Suppressor macrophage (primary cell): ENCODE measurements at places on chromosomes 12 and 14.

- peak; percentile 93 for DNase-seq
These were observed 194.0 kb downstream of the DPF3 start for GRCh38 chr14:72699852-72700257.

DNA sequence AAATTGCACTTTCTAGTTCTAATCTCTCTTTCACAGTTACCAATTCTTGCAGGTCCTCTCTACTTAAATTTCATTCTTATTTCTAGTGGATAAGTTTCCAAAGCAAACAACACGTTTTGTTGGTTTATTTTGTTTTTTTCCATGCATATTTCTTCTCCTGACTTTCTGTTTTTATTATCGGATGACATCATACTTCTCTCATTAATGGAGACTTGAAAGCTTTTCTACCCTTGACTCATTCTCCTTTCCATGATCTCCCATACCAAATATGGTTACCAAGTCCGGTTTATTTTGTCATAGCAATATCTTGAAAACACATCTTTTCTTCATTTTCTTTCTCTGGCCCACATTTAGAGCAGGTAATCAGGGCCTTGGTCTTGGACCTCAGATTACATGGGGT lies 796.5 kb downstream of the GALC start:
- DNase-seq = no peak

DNA sequence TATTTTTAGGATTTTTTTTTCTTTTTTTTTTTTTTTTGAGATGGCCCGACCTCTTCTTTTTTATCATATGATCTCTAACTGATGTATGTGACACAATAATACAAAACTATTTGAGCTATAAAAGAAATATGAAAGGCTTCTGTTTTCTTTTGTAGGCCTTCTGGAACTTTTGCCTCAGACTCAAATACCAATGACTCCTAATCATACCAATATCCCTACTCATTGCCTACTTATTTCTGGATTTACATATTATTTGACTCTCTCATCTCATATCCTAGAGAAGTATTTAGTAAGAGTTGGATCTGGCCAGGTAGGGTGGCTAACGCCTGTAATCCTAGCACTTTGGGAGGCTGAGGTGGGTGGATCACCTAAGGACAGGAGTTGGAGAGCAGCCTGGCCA lies 12.7 kb upstream of the WDR89 start:
- DNase-seq = no peak

DNA sequence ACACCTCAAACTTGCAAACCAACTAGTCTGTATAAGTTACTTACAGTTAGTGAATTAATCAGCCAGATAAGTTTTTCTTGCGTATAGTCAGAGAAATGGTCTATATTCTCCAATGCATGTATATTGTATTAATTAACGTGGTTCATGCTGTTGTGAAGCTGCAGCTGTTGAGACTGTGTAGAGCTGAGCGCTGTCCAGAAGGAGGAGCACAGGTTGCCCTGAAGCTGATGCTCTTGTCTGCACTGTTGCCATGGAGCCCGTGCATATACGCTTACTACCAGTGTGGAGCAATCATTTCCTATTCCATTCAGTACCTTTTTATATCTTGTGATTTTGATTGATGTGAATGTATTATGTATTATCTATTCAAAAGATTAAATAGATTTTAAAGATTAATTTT lies 74.3 kb upstream of the ARID2 start:
- DNase-seq = no peak

- no peak for DNase-seq
These were observed 278.5 kb downstream of the ADAMTS20 start for GRCh38 chr12:43273467-43273866.

GRCh38 chr12:69397978-69398377 lies 38.4 kb downstream of the YEATS4 start:
- no peak for DNase-seq

DNA sequence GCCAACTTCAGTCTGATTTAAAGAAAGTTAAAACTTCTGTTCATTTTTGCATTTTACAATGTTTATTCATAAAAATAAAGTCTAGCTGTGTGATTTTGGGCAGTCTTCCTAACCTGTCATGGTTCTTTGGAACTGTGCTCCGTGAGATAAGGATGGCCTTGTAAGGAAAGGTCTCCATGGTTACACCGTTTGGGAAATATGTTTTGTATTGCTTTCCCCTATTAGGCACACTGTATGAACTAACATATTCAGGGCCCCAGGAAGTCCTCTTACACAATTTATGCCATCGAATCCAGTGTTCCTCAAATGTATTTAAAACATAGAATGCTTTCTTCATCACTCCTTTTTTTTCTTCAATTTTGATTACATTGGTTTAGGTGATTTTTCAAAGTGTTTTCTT lies 54.5 kb downstream of the APAF1 start:
- peak; percentile 31 for DNase-seq

GRCh38 chr14:88168498-88169165 lies 154.4 kb downstream of the KCNK10 start:
- DNase-seq = peak; percentile 70

GRCh38 chr12:27008081-27008480 lies 6.1 kb downstream of the TM7SF3 start:
- DNase-seq = no peak

- DNase-seq = no peak
These were observed 856.6 kb upstream of the MGAT4C start for GRCh38 chr12:87112571-87113345.

GRCh38 chr12:30002677-30003076 lies 218.9 kb upstream of the TMTC1 start:
- no peak for DNase-seq

- peak; percentile 74 for DNase-seq
These were observed 42.6 kb upstream of the MED13L start for GRCh38 chr12:116319898-116320621.
